ENCODE measurements at places on chromosomes 11 and 22.

- H3K4me3 ChIP-seq: no peak overlapping the region
- H3K4me1 ChIP-seq: peaks cover 27% of the 10 kb centered on the region
- DNase-seq: no peak
- no peak overlapping the region for H3K27ac ChIP-seq
Observed at GRCh38 chr22:35643991-35644390, 4.3 kb upstream of the APOL6 start.

GRCh38 chr11:68074584-68075352 lies 35.9 kb downstream of the TCIRG1 start:
- no peaks in the 10 kb centered on the region for H3K4me1 ChIP-seq
- no peak overlapping the region for H3K4me3 ChIP-seq
- H3K36me3 ChIP-seq: peaks cover 40% of the 10 kb centered on the region
- H3K27me3 ChIP-seq: no peaks in the 10 kb centered on the region
- no peak overlapping the region for H3K27ac ChIP-seq

DNA sequence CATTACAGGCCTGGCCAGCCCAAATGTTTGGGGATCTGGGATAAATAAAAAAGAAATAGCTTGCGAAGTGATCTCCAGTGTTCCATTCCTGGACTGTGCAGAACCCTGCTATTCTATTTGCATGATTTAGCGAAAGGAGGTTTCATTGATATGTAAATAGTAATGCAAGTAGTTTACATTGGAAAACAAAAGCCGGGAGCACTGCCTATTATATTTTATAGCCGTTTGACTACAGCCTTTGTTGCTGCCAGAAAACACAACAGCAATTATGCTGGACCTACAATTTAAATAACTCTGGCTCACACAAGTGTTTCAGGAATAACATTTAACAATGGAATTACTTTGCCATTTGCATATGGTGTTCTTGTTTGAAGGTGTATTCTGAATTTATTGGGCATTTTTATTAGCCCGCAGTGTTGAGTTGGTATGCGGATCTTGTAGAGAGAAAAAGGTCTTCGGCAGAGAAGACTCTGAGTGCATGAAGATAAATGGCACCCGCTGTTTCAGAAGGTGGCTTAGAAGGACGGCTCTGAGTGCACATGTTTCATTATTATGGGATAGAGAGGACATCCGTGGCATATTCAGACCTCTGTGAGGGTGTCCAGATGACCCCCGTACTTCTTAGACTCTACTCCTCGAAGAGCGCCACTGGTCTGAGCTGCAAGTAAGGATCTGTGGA lies 315.0 kb downstream of the BRD1 start:
- H3K36me3 ChIP-seq: no peaks in the 10 kb centered on the region
- peaks cover 6% of the 10 kb centered on the region for H3K27me3 ChIP-seq

- H3K36me3 ChIP-seq: peaks cover 2% of the 10 kb centered on the region
- H3K27me3 ChIP-seq: no peaks in the 10 kb centered on the region
- no peak overlapping the region for H3K27ac ChIP-seq
- H3K4me3 ChIP-seq: no peak overlapping the region
- DNase-seq: no peak
Observed at GRCh38 chr11:100851147-100851546, 164.1 kb downstream of the ARHGAP42 start.

GRCh38 chr22:36795633-36796032 lies 19.7 kb upstream of the IFT27 start:
- H3K27me3 ChIP-seq: peaks cover 15% of the 10 kb centered on the region
- peaks cover 8% of the 10 kb centered on the region for H3K4me1 ChIP-seq
- no peak overlapping the region for H3K4me3 ChIP-seq
- no peak for DNase-seq

DNA sequence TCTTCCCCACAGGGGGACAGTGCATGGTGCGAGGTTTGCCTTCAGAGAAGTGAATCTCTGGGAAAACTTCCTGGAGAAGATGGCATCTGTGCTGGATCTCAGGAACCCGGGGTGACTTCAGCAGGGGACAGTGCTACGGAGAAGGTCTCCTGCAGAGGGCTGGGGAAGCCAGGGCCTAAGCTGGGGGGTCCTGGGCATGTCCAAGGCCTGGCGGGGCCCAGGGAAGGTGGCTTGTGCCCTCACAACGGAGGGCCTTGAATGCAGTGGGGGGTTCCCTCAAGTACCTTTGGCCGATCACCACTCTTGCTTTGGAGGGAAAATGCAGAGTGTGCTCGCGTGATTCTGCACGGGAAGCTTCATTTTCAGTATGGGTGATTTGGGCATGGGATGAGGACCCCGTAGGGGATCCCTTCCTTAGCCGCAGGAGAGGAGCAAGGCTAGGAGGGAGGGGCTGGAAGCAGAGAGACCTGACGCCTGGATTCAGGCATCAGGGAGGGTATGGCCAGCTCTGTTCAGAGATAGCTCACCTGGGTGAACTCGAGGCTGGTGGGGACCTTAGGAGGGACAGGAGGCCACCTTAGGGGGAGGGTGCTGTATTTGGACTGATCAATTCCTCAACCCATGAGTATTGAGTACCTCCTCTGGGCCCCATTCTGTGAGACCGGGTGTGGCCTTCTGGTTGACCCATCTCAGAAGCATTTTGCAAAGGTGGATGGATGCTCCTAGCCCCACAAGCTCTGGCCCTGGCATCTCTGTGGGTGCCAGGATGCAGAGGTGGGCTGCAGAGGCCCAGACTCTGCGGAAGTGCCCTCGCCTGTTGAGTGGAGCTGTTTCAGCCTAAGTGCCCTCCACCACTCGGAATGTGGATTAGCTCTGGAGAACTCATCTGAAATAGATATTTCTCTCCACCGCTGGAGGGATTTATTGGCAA lies 529.4 kb downstream of the TBC1D22A start:
- no peaks in the 10 kb centered on the region for H3K4me1 ChIP-seq
- H3K27ac ChIP-seq: no peak overlapping the region
- H3K4me3 ChIP-seq: no peak overlapping the region
- DNase-seq: no peak
- H3K36me3 ChIP-seq: no peaks in the 10 kb centered on the region
- H3K27me3 ChIP-seq: peaks cover 30% of the 10 kb centered on the region

DNA sequence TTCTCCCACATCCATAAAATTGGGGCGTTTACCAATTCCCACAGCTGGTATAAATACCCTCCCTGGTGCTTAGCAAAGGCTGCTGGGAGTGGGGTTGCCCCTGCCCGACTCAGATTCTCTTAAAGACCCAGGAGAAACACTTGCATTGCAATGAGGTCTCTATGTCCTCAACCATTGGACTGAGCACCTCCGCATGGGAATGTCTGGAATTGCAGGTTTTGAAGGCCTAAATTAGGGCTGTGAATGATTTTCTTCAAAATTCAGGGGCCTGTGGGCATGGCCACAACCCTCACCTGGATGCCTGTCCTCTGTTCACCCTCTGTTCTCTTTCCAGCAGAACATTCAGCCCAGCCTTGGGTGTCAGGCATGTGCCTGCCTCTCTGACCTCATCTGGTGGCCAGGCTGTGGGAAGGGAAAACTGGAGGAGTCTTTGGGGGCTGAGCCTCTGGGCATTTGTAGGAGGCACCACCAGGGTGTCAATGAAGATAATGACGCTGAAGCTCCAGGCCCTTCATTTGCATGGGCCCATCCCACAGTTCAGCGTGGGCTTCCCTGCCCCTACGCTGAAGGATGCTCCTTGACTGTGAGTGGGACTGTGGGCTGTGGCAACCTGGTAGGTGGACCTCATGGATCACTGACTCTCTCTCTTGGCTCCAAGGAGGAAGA lies 52.7 kb upstream of the MYEOV start:
- H3K4me1 ChIP-seq: peaks cover 5% of the 10 kb centered on the region
- H3K36me3 ChIP-seq: no peaks in the 10 kb centered on the region
- H3K4me3 ChIP-seq: no peak overlapping the region
- H3K27ac ChIP-seq: no peak overlapping the region
- DNase-seq: no peak
- H3K27me3 ChIP-seq: peaks cover 2% of the 10 kb centered on the region

DNA sequence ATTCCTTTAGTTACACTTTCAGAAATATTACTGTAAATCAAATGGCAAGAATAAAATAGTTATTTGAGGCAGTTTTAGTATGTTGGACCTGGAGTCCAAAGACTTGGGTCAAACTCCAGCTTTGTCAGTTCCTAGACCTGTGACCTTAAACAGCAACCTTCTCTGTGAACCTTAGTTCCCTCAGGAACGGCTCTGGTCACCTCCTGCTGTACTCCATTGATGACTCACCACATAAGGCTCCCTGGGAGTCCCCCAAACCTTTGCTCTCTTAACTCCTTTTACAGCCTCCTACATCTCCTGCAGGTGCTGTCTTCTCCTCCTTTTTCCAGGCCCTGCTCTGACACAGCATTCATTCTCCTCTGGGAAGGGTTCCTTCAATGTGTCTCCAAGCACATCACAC lies 29.1 kb downstream of the LIMK2 start:
- no peaks in the 10 kb centered on the region for H3K36me3 ChIP-seq
- no peak overlapping the region for H3K4me3 ChIP-seq
- DNase-seq: no peak

GRCh38 chr11:586376-587316 lies 10.4 kb downstream of the PHRF1 start:
- no peaks in the 10 kb centered on the region for H3K27me3 ChIP-seq
- no peak overlapping the region for H3K27ac ChIP-seq
- no peak for DNase-seq
- H3K4me1 ChIP-seq: no peaks in the 10 kb centered on the region
- peaks cover 81% of the 10 kb centered on the region for H3K36me3 ChIP-seq
